ENCODE measurements at places on chromosomes 6 and 20.
A peak's percentile ranks its signal among the peaks of the same experiment; 100 is the strongest.

- DNase-seq, result no peak
Observed at GRCh38 chr20:43955750-43956191, 41.1 kb downstream of the TOX2 start.

- DNase-seq, result no peak
Observed at GRCh38 chr20:13338097-13338661, 117.1 kb downstream of the ISM1 start.

- DNase-seq, result no peak
Observed at GRCh38 chr6:101992286-101992685, 598.8 kb downstream of the GRIK2 start.

- no peak for DNase-seq
Observed at GRCh38 chr6:54574671-54575070, 266.4 kb downstream of the TINAG start.

GRCh38 chr6:30972816-30973215, 10.7 kb upstream of the MUC21 start:
- no peak for DNase-seq

DNA sequence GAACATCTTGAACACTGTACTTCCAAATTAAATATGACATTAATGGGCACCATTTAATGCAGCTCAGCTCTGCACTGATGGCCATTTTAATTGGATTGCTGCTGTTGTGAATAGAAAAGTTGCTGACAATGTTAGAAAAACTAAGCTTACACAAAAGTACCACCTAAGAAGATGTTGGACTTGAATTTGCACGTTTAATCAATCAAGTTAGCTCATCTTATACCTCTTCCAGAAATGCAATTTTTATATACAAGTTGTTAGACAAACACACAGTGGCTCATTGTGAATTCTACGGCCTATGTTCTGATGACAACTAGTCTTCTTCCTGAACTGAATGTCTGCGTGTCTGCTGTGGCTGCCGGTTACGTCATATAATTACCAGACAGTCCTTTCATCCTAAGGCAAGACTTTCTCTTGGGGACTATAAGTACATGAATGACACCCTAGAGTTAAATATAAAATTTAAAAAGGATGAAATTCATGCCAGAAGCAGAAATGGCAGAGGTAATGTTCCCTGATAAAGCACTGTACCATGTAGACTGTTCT, 330.2 kb downstream of the EPM2A start:
- DNase-seq, result no peak

- DNase-seq, result no peak
Observed at GRCh38 chr6:14092838-14093789, 24.5 kb upstream of the CD83 start.

DNA sequence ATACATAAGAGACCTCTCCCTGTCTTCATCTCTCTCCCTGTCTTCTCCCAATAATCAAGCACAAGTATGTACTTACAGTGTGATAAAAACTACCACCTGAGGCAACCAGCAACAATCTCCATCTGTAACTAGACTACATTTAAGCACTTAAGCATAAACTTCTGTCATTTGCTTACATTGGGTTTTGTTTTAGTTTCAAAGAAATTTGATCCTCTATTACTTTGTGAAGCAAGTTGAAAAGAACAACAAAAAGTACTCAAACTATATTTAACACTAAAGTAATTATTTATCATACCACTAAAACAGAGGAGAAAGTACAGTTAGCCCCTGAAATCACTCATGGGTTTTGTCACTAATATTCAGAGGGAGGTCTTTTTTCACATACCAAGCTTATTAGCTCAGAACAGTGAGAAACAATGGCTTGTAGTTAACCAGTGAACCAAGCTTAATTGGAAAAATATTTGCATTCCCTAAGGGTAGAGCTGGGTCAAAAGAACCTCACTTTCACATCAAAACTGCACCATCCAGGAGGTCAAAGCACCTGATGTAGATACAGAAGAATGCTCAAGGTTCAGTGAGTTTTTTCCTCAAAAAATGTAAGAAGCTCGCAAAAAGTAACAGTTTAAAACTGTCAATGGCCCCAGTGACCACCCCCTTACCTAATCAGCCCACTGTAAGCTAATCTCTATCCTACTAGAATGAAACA, 34.1 kb downstream of the DCDC2 start:
- DNase-seq, result no peak

DNA sequence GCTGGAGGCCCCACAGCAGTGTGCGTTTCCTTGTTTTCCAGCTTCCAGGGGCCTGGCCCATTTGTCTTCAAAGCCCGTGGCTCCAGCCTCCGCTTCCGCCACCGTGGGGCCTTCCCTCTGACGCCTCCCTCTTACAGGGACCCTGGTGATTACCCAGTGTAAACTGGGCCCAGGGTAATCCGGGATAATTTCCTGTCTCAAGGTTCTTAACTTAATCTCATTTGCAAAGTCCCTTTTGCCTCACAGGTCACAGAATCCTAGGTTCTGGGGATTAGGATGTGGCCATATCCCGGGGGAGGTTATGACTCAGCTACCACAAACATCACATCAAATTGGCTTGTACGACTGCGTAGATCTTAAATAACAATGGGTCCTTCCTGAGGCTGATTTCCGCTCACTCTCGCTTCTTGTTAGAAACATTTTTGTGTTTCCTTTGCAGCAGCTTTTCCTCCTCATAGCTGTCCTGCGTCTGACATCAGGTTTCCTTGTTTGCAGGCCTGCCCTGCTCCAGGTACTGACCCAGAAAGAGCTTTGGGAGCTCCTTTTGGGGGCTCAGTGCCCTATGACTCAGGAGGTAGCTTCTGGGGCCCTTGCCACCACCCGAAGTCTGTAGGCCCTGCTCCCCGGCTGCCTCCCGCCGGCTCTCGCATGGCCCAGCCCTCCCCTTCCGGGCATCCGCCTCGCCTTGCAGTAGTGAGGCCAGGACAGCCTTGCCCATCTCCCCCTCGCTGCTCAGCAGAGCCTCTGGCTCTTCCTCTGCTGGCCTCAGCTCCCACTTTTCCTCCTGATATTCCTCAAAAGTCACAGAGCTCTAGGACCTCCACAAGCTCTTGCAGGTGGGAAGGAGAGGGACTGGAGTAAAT, 100.5 kb downstream of the ERMARD start:
- DNase-seq, result no peak

DNA sequence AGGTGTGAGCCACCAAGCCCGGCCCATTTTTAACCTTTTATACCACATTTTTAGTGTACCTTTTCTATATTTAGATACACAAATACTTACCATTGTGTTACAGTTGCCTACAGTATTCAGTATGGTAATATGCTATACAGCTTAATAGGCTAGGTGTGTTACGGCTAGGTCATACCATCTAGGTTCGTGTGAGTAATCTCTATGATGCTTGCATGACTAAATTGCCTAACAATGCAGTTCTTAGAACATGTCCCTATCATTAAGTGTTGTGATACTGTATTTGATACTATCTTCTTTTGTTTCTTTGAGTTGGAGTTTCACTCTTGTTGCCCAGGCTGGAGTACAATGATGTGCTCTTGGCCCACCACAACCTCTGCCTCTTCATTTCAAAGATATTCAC, 387.7 kb upstream of the SASH1 start:
- no peak for DNase-seq

GRCh38 chr6:87907521-87907920, 140.1 kb upstream of the SPACA1 start:
- no peak for DNase-seq

GRCh38 chr20:25586877-25587276, 1.5 kb upstream of the NINL start:
- DNase-seq, result no peak

- DNase-seq, result no peak
Observed at GRCh38 chr6:11329726-11330412, 97.4 kb upstream of the NEDD9 start.

- DNase-seq, result no peak
Observed at GRCh38 chr20:44590980-44591778, 8.8 kb downstream of the PKIG start.

DNA sequence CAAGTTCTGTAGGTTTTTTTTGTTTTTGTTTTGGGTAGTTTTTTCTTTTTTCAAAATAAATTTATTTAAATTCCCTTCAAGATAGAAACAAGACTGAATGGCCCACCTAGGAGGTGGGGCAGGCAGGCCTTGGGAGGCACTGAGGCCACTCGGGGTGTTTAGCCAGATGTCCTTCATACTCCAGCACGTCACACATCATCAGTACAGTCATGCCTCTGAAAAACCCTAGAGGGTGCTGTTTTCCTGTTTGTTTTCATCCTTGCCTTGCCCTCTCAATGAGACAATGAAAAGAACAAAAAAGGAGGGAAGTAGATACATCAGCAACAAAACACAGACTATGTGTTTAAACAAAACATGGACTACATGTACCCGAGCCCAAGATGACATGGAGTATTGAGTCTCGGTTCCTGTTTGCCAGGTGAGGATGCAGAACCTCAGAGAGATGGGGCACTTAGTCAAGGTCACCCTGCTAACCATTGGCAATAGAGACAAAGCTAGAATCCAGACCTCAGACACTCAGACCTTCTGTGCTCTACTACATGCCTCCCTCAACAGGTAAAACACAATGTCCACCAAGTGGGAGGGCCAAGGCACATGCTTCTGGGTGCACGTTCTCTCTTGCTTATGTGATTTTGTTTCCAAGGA, 26.8 kb upstream of the CLIC5 start:
- DNase-seq, result peak; percentile 3

- DNase-seq, result no peak
Observed at GRCh38 chr20:46701556-46701955, 7.9 kb upstream of the SLC2A10 start.

- DNase-seq, result no peak
Observed at GRCh38 chr6:17653198-17653882, 53.2 kb downstream of the FAM8A1 start.

- no peak for DNase-seq
Observed at GRCh38 chr6:117265410-117266256, at the start of gene VGLL2. VGLL2 (plus strand) TSS chr6:117265558; CDS start chr6:117265764, 206 bp downstream.

- DNase-seq, result no peak
Observed at GRCh38 chr6:11929241-11929835, 82.8 kb upstream of the HIVEP1 start.

GRCh38 chr6:26122402-26122792, 35.2 kb downstream of the HFE start:
- DNase-seq, result no peak

Measured in NCI-H2107 (cell line).